ENCODE measurements at places on chromosomes 1 and 21.

- ATAC-seq: no peak
Measured at GRCh38 chr1:48683839-48684238, 92.9 kb downstream of the BEND5 start.

DNA sequence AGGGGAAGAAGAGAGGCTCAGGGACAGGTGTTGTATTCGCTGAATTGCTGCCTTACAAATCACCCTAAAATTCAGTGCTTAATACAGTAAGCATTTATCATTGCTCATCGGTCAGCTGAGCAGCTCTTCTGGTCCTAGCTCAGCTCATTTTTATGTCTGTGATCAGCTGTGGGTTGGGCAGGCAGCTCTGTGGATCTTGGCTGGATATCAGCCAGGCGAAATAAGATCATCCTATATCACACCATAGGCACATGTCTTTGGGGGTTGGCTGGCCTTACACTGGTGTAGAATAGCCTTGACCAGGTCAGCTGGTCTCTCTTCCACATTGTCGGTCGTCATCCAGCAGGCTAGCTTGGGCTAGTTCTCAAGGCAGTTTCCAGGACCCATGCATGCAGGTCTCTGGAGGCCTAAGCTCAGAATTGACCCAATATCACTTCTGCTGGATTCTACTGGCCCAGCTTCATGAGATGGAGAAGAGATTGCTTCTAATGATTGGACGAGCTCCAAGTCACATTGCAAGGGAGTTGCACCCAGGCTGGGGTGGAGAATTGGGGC, 448.6 kb downstream of the KIF26B start:
- no peak for ATAC-seq

DNA sequence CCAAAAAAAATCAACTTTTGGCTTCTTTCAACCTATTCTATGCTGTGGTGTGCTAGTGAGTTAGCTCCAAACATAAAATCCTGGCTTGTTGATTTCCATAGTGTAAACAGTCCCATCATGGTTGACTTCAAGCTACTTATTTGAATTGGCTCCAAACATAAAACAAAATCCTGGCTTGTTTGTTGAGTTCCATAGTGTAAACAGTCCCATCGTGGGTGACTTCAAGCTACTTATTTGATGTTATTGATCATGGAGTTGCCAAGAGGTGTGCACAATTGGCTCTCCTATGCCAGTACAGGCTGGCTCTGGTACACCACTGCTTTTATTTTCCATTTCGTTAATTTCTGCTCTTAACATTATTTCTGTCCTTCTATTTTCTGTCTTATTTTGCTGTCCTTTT, 1.8 kb upstream of the COA6 start:
- ATAC-seq: no peak

DNA sequence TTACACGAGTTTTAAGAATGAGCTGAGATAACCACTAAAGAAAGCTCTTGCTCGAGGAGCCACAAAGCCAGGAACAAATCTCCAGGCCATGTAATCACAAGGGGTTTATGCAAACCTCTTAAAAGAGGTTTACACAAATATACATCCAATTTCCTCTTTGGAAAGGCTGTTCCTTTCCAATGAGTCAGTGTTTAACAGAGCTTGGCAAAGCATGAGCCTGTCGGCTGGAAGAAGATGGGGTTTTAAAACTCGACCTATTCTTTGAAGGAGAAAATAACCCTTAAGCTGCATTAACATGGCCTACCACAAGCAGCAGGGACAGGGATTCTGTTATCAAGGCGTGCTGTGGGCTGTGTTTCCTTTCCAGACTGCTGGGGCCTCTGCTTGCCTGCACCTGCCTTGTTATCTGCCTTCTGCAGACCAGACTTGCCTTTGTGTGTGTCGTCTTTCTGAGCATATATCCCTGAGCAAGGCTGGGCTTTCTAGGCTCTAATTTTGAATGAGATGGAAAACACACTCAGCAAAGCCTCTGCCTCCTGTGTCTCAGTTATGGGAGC, 40.6 kb upstream of the CYP2J2 start:
- ATAC-seq: no peak

Data from activated T-helper 17 cell treated with anti-CD3 and anti-CD28 coated beads, Interleukin-2, amount 50 U/mL, for 72 hours (primary cell).